Midbrain (tissue), 1 donor: ENCODE measurements at places on chromosomes 6 and 20.
A peak's percentile ranks its signal among the peaks of the same experiment; 100 is the strongest.

GRCh38 chr6:167906899-167907298 lies 80.2 kb downstream of the AFDN start:
- peak; percentile 87 for DNase-seq

DNA sequence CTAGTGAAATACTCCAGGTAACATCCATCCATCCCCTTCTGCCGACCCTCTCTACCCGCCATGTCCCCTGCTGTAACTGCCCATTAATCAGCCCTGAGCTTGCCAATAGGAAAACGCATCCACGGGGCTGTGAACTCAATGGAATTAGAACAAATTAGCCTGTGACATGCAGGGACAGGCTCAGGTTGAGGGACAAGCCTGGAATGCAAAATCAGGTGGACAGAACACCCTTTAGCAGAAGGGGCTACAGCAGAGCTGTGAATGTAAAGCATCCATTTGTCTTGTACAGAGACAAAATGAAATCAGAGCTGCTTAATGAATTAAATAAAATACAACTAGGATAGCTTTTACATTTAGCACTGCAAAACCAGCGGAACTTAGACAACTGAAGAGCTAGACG lies 187.3 kb upstream of the SASH1 start:
- DNase-seq, result no peak

DNA sequence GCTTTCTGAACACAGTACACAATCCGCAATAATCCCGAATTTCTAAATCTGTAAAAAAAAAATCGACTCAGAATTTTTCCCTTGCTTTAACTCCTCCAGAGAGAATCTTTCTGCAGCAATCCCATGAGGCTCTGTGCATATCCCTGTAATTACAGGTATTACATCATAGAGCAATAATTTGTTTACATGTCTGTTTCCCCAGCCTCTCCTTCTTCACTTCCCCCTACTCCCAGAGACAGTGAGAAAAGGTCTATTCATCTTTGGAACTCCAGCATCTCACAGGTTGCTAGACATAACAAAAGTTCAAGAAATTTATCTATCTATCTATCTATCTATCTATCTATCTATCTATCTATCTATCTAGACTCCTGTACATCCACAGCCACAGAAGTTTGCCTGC lies 26.0 kb downstream of the KLHL31 start:
- DNase-seq, result no peak

DNA sequence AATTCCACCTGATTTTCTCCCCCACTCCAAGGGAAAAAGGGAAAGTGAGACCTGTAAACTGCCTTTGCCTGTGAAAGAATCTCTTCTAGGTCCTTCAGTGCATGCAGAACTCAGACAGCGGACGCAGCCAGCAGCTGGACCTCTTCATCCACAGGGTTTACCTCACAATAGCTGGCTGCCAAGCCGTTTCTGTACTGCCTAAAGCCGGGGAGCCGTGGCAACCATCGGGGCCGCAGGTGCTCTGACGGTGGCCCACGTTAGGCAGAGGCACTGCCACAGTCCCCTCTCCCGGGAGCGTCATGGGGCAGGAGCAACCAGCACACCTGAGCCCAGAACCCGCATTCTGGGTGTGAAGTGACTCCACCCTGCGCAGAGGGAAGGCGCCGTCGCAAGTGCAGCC lies 206.1 kb downstream of the TTLL2 start:
- no peak for DNase-seq

DNA sequence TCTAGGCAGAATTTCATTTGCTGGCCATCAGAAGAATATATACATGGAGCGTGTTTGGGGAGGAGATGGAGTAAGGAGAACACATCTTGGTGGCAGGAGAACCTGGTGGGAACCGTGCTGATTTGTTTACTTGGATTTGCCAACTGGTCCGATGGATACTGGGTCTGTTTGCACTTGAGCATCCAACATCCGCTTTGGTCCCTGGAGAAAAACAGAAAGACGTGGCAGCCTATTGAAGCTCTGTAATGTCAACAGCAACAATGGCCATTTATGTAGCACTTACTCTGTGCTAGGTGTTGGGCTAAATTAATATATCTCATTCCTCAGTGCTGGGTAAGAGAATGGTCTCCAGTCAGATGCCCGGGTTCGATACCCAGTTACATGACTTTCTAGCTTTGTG lies 125.6 kb downstream of the BCAS1 start:
- DNase-seq, result no peak

DNA sequence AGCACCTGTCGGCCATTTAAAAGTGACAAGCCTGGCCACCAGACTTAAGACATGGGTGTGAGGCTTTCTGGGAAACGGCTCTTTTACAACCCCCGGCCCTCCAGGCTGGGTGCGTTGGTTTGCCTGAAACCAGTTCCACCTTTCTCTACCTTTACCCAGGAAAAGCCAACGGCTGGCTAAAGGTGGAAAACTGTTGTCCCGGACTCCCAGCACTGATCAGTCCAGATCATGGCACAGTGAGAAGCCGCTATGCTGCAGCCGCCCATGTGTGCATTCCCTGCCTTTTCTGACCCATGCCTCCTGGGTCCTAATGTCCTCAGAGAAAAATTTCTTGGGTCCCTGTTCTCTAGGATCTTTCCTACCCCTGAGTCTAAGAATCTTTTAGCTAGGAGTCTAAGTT lies 655.7 kb upstream of the HS3ST5 start:
- no peak for DNase-seq

DNA sequence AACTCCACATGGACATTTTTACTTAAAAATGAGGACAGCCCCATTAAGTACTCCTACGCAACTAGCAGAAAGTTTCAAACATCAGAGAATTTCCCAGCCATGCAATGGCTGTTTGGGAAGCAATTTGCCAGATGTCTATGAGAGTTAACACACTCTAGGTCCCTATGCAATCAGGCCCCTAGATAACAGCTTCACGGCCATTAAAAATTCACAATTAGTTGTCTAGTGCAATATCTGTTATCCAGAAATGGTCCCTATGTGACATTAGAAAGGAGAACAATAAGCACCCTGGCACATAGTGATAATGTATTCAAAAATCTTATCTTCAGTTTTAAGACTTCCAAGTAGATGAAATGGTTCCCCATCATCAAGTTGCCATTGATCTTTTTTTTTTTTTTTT lies 174.3 kb upstream of the NRSN1 start:
- DNase-seq, result no peak

DNA sequence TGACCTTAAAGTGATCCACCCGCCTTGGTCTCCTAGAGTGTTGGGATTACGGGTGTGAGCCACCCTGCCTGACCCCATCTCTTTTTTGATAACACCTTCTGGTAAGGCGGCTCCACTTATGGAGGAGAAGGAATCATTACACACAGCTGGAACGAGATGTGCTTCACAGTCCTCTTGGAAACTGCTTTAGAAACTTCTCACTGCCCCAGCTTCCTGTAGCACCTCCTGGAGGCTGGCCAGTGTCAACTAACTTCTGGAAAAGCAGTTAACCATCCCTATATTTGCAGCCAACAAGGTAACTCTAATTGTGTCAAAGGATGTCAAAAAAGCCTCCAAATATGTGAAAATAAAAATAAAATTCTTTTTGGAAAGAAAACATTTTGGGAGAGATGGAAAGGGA lies 48.8 kb upstream of the BCLAF1 start:
- no peak for DNase-seq

GRCh38 chr6:139904568-139904967 lies 530.1 kb upstream of the CITED2 start:
- no peak for DNase-seq

- DNase-seq, result no peak
These were observed 23.9 kb upstream of the RBBP8NL start for GRCh38 chr20:62451156-62451767.

- DNase-seq, result no peak
These were observed 1.1 kb upstream of the SAMD5 start for GRCh38 chr6:147507162-147508041.

DNA sequence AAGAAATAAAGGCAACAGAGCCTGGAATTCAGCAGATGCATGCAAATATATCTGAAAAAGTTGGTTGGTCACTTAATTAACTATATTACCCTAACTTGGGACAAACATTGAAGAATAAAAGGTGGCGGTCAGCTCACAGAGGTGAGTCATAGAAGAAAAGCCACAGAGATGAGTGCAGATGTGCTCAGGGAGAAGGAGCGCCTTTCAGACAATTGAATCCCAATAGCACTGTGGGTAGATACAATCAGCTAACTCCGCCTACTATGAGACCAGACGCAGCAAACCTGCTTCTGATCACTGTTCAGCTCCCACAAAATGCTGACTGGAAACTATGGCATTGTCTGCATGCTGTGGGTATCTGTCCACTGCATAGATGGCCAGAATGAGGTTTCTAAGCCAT lies 447.8 kb downstream of the PTPRT start:
- DNase-seq, result no peak

DNA sequence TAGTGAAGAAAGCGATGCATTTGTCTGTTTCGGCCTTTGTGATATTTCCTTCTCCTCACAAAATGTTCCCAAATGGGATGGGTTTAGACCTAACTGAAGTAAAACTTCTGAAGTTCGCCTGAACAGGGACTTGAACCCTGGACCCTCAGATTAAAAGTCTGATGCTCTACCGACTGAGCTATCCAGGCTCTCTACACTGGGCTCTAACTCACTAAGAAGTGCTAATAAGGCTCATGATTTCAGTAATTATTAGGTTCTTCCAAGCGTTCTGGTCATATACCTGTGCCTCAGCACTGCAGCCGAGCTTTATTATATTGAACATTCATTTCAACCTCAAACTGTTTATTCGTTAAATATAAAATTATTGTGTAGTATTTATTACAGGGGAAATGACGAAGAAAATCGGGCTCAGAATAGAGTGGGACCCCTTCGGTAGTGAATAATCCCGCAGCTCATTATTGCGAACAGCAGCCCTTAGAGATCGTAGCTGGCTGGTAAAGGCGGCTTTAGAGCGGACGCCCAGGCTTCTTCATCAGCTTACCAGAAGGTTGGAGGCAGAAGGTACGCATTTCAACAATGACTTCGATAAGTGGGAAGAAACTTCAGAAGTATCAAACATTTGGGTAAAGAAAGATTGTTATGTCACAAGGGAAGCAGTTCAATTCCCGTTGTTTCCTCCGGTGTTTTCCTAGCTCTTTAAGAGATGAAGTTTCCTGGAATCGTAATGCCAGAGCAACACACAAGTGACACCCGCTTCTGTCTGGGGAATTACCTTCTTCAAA lies 119.0 kb upstream of the ZNF184 start:
- no peak for DNase-seq

DNA sequence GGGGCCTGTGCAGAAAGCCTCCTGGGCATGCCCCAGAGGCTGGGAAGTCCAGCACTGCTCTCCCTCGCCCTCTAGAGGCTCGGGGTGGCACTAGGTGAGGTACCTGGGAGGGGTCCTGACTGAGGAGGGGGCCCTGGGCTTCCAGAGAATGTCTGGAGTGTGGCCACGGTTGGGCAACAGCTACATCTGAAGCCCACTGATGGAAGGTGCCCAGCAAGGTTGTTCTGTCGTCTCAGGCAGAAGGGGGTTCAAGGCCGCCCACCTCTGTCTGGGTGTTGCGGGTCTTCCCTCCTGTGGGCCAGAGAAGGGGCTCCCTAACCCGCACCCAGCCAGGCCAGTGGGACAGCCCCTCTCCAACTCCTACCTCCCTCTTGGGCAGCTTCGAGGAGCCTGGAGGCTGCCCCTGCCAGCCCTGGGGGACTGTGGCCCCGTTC lies 11.4 kb upstream of the VEGFA start:
- DNase-seq, result no peak

GRCh38 chr20:62702895-62703852 lies 5.5 kb upstream of the NTSR1 start:
- no peak for DNase-seq

DNA sequence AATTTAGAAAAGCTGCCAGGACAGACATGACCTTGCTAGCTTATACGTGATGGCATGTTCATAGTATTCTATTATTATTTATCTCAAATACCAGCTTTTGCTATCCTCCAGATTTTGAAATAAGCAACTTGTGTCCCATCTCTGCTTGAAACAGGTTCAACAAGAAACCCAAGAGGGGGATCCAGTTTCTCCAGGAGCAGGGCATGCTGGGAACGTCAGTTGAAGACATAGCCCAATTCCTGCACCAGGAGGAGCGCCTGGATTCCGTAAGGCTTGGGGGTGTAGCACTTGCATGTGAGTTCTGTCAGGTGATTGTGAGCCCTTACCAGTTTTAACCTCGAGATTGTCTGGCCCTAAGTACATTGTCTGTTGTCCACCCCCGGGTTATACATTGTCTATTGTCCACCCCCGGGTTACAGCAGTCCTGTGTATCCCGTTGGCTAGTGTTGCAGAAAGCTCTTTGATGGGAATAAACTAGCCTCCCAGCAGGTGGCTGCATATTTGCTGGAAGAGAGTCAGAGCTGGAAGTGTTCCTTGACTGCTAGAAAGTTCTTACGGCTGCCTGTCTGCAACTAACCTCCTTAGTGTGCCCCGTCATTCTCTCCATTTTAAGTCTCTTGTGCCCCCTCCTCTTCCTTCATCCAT lies 61.4 kb upstream of the CSE1L start:
- DNase-seq, result no peak

DNA sequence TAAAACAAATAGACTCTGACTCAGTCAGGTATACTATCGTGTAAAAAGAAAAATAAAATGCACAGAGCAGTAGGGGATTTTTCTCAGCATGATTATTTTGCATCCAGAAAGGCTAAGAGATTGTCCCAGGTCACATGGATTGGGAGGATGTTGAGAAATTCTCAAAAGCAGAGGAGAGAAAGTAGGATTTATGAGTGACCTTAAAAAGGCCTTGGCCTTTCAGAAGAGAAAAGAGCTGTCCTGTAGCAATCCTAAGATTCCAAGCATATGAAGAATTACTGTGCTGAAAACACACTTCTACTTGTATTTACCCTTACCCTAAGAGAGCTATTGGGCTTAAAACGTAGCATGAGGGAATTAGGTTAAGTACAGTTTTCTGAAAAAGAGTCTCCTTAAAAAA lies 149.7 kb upstream of the ENPP5 start:
- no peak for DNase-seq

DNA sequence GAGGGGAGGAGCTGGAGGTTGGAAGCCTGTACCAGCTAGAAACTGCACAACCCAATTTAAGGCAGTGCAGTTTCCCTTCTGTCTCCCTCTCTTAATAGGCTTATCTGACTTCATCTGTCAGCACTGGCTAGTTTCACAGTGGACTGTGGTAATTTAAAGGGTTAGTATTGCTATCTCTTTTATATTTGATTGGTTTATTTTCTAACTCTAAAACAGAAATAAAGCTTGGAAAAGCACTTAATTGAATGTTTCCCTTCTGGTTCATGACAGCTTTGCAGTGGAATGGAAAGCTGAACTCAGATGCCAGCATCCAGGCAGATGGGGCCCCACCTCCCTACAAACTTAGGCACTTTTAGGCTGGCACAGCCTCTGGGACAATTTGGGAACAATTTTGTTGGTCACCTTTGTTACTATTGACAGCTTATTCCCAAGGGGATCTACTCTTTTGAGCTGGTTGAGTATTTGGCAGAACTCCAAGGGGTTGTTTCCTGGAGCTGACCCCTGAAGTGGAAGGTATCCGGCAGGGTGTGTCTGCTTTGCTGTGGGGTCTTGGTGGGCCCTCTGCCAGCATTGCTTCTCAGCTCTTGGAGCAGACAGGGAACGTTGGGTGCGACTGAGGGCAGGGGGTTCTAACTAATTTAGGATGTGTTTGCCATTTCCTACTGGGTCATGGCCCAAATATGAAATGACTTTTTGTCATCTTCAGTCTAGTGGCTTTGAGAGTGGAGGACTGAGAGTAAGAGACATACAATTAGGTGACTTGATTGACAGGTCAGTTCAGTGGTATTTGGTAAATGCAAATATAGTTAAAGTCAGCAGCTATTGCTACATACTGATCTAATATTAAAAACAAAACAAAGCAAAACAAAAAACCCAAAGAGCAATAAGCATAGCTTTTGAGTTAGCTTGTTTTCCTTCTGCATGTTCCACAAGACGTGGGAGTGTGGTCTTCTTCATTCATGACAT lies 9.3 kb downstream of the SH3BGRL2 start:
- no peak for DNase-seq
